A549 treated with CpdA at 1 μM for 4 hours (cell line): ENCODE measurements at places on chromosomes 5 and 9. TPM values are rescaled to one million over a fixed set of nuclear protein-coding genes. Genes with fewer than 3 reads are reported as not detected.

PCDHA9 gene
- not detected in 5 replicates for total RNA-seq

GABRA1 gene
- total RNA-seq = not detected in 5 replicates

AGXT2 gene
- total RNA-seq = not detected in 5 replicates

BSPRY gene
- total RNA-seq = 0.06 to 0.12 TPM (median 0.07 TPM) in 3 of 5 replicates, not detected in the others

UHRF2 gene
- total RNA-seq = 26.6 to 33.8 TPM (median 31.6 TPM) in 5 replicates

PDE8B gene
- 0.82 to 1.7 TPM (median 1.6 TPM) in 5 replicates for total RNA-seq

MGAT4B gene
- 233 to 272 TPM (median 255 TPM) in 5 replicates for total RNA-seq

MAMDC2 gene
- 0.17 to 0.38 TPM (median 0.25 TPM) in 5 replicates for total RNA-seq

NKD2 gene
- total RNA-seq = 10.7 to 13.1 TPM (median 12.0 TPM) in 5 replicates

NTRK2 gene
- 0.02 to 0.04 TPM (median 0.03 TPM) in 3 of 5 replicates, not detected in the others for total RNA-seq

PCDHGB7 gene
- 0.03 to 0.16 TPM (median 0.07 TPM) in 5 replicates for total RNA-seq
